ENCODE measurements at places on chromosomes 13 and 19.

- peak; percentile 81 for DNase-seq
These were observed 686 bp downstream of the SETDB2 start for GRCh38 chr13:49444524-49445395.

DNA sequence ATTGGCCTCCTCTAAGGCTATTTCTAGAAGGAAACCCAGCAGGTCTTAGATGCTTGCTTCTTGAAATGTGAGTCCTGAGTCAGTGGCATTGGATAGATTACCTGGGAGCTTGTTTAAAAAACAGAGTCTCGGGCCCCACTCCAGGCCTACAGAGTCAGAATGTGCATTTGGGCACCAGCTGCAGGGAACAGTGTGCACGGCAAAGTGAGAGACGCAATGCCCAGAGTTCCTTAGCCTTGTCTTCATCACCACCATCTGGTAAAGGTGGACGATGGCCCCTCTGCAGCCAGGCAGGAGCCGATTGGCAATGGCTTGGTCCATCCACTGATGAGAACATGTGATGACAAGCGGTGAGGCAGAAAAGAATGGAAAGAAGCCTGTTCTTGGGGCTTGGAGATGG lies 102.1 kb upstream of the TSC22D1 start:
- no peak for DNase-seq

DNA sequence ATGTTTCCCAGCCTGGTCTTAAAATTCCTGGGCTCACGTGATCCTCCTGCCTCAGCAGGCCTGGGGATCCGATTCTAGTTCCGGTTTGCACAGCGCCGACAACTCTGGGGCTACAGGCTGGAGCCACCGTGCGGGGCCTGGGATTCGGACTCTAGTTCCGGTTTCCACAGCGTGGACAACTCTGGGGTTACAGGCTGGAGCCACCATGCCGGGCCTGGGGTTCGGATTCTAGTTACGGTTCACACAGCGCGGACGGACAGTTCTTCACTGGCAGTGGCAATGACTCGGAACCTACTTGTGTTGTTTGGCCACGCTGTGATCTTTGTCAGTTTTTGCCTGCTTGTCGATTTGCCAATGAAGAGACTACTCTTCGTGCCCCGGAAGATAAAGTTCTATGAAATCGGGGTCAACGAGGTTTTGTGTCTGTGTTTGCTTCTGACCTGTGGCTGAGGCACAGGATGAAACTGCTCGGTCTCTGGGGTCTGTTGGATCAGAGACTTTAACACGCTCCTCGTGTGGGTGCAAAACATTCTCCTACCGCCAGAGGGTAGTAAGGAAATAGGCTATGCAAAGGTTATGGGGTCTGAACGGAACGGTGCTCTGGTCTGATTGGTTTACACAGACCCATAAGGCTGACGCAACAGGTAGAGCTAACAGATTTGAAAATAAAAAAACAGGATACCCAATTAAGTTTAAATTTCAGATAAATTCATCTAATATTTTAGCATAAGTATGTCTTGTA lies 12.1 kb upstream of the ZSCAN1 start:
- DNase-seq = peak; percentile 50

- no peak for DNase-seq
These were observed at the start of gene FAM187B for GRCh38 chr19:35228177-35228930. Gene FAM187B, minus strand, starts transcription at chr19:35228739. Its CDS starts 59 bp downstream, at chr19:35228680.

- DNase-seq = no peak
These were observed 53.1 kb downstream of the PCDH20 start for GRCh38 chr13:61362522-61362921.

- no peak for DNase-seq
These were observed 545.4 kb downstream of the SUCLA2 start for GRCh38 chr13:47455626-47456025.

DNA sequence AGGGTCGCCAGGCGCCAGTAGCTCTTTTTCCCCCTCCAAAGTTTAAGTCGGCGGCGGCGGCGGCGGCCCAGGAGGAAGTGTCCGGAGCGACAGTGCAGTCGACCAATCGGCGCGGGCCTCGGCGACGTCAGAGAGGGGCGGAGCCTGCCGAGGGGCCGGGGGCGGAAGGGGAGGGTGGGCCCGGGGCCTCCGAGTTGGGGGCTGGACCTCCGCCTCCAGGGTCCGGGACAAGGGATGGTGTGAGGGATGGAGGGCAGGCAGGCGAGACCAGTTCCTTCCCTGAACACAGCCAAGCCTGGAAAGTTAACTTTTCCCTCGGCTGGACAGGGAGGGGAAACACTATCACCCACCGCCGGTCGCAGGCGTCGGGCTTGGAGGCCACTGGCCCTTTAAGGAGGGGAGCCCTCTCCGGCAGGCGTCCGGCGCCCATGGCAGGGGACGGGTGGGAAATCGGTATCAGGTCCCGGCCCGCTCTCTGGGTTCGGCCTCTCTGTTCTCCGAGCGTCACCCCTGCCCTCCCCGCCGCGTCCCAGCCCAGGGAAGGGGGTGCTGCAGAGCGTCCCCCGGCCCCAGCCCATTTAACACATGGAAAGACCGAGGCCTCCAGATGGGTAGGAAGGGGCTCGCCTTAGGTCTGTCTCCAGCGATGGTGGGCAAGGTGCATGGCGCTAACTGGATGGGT lies at the start of gene PRKD2:
Gene PRKD2 (minus strand): TSS at position 81 of the 682 bp plus-strand sequence. CDS start 744 bp downstream, outside the sequence.
- DNase-seq = peak; percentile 90

DNA sequence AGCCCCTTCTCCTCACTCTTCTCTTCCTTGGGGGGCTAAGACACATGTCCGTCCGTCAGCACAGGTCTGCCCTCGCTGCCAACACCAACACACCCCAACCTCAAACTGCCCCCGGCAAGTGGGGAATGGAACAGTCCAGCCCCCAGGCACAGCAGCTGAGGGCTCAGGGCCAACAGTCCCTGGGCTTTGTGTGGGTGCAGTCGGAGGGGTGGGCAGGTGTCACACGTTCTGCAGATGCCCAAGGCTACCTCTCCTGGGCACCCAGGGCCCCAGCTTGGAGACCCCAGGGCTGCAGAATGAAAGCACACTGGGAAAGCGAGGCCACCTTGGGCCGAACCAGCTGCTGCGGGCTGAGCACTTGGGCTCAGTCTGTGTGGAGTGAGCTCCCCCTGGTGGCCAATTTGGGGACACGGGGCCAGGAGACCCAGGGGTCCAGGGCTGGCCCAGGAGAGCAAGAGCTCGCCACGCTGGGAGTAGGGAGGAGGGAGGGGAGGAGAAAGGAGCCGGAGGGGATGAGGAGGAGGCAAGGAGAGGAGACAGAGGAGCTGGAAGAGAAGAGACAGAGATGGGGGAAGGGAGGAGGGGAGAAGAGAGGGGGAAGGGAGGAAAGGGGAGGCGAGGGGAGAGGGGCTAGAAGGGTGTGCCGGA lies 14.0 kb upstream of the ATP8B3 start:
- peak; percentile 78 for DNase-seq

GRCh38 chr13:101425623-101426022 lies 9.3 kb upstream of the NALCN start:
- no peak for DNase-seq

- DNase-seq = no peak
These were observed 11.0 kb upstream of the JUND start for GRCh38 chr19:18292462-18292809.

DNA sequence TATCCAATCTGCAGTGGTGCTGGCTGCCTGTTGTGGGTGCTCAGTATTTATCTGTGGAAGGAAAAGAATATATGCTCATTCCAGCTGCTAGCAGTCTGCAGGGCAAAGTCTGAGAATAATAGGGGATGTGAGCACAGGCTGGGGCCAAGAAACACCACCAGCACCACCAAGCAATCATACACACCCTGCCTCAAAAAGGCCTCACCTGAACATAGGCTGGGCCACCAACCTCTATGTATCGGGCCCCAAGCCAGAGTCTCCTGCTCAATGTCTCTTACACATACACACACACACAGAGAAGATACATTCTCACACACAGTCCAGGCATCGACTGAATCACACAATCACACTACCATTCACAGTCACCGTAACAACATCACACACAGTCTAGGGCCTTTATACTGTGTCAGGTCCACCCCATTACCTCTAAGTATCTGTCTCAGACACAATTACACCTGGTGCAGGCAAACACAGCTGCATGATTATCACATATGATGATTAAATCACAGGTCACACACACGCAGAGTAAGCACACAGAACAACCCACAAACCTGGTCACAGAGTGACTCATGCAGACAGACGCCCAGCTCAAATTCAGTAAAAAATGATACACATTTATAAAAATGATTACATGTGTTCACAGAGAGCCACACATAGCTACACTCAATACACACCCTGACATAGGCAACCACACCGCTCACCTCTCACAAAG lies 1.3 kb upstream of the ZSCAN22 start:
- no peak for DNase-seq

GRCh38 chr13:23788459-23788858 lies 100.7 kb downstream of the MIPEP start:
- peak; percentile 64 for DNase-seq

DNA sequence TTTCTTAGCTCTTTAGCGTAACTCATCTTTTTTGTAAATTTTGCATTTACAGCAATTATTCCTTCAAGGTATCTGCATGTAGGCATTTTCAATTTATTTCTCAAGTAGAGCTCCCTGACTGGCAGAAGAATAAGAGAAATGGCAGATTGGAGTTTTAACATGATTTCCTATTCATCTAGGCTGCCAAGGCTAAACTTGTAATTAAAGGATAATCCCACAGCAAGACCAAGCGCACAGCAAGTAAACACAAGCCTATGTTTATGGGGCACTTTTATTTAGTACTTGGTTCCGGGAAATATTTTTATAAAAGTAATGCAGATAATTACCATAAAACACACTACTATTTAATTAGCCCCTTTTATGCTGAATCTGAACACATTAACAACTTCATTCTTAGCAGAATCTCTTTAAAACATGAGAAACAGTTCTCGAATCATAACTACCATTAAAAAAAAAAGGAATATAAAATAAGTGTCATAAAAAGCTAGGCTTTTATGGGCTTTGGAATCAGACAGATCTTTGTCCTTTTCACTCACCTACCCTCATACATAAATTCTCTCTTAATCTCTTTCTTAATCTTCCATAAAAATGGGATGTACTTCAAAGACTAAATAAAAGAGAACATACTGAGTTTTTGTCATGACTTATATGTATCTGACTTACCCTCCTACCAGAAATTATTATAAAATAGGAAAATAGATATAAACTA lies 961.6 kb upstream of the MIR17HG start:
- no peak for DNase-seq

All from erythroblast (primary cell).